Stimulated activated CD4-positive, alpha-beta T cell treated with anti-CD3 and anti-CD28 coated beads, TNF-alpha, amount 100 ng/mL, for 1 hour (primary cell): ENCODE measurements at places on chromosomes 4 and X.
A peak's percentile ranks its signal among the peaks of the same experiment; 100 is the strongest.

- no peak for DNase-seq
These were observed 95.6 kb downstream of the MAPK10 start for GRCh38 chr4:86264241-86264640.

GRCh38 chr4:133866328-133866699 lies 335.3 kb downstream of the PABPC4L start:
- DNase-seq, result no peak

DNA sequence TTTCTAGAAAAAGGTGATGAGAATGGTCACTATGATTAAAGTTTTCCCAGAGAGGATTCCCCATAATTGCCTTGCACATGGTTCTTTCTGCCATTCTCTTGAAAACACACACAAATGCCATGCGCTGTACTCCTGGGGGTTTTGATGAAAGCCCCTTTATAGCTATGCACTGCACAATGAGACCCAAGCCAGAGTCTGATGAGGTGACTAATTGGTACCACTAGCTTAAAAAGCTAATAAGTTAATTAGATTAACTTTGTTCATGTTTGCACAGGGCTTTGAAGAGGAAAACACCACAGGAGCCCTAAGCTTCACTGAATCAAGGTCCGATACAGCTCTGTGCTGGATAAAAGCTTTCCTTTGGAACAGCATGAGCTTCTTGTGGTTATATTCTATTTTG lies 132.2 kb downstream of the NKX6-1 start:
- DNase-seq, result no peak

DNA sequence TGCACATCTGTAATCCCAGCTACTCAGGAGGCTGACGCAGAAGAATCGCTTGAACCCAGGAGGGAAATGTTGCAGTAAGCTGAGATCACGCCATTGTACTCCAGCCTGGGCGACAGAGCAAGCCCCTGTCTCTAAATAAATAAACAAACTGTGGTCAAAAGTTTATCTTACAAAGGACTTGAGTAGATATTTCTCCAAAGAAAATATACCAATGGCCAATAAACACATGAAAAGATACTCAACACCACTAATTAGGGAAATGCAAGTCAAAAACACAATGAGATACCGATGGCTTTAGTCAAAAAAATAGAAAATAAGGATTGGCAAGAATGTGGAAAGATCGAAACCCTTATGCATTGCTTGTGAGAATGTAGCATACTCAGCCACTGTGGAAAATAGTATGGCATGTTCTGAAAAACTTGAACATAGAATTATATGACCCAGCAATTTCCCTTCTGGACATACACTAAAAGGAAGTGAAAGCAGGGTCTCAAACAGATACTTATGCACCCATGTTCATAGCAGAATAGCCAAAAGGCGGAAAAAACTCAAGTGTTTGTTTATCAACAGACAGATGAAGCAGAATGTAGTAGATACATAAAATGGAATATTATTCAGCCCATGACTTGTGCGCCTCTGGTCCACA lies 2.0 kb upstream of the CFAP97 start:
- no peak for DNase-seq

- no peak for DNase-seq
These were observed 188.0 kb downstream of the STIM2 start for GRCh38 chr4:27048429-27049238.

- DNase-seq, result no peak
These were observed 113.4 kb downstream of the PACRGL start for GRCh38 chr4:20813700-20814099.

- DNase-seq, result no peak
These were observed 54.9 kb downstream of the UBQLN2 start for GRCh38 chrX:56618323-56618722.

- DNase-seq, result peak; percentile 19
These were observed 12.2 kb downstream of the SMPX start for GRCh38 chrX:21745756-21746155.

DNA sequence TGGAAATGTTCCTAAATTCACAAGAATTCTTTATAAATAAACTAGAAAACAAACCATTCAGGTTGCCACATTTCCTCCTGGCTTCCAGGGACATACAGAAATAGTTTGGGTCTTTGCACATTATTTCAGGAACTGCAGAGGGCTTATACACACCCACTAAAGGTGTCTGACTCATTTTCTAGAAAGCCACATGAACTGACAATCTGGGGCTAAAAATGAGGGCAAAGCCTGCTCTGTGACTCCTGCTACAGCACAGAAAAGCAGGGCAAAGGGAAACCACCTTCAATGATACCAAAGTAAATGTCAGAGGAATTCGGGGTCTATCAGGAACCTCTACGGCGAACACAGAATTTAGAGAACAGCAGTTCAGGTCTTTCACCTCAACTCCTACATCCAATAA lies 112.2 kb upstream of the MAP3K15 start:
- no peak for DNase-seq

GRCh38 chr4:56979421-56980072 lies 851 bp downstream of the POLR2B start:
- DNase-seq, result no peak

DNA sequence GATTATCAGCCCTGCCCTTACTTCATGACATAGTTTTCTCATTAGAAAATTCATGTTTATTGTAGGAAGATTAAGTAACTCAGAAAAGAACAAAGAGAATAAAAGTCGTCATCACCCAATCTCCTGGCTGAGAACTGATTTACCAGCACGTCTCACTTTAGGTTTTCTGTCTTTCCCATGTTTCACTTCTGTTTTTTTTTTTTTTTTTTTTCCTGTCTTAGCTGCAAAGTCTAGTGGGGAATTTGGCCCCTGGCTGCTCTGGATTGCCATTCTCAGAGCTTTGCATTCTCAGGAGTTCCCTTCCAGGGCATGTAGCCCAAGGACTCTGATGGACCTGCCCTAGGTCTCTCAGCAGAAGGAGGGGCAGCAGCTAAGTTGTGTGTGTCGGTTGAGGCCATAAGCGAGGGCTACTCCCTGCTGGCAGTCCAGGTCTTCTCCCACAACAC lies 57.8 kb downstream of the TMEM131L start:
- DNase-seq, result no peak

DNA sequence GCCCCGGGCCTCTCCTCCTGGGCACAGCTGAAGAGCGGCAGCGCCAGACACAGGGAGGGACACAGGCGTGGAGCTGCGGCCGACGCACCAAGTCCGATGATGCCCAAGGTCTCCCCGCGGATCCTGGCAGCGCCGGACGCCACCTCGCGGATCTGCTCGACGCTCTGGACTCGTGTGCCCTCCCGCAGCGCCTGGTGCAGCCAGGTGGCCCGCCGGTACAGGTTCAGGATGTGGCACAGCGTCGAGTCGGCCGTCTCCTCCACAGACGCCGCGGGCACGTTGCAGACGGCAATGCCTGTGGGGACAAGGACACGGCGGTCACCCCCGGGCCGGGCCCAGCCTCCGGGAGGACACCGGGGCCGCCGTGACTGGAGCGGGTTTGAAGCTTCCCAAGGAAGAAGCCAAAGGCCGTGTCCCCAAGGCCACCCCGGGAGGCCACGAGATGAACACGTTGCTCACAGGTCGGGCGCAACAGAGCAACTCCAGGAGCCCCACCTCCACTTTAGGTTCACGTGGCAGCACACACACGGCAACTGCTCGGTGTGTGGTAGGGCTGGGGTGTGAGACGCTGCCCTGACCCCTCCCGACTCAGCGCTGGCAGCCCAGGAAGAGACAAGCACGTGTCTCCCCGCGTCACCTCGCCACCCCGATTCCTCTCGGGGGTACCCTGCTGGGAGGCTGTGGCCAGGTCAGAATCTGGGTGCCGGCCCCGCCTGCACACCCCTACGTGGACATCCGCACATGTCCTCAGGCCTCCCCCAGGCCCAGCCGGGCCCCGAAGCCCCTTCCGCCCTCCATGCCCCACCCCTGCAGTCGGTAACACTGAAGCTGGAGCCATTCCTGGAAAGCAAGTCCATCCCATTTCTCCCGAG lies 23.4 kb downstream of the CTBP1 start:
- DNase-seq, result no peak

DNA sequence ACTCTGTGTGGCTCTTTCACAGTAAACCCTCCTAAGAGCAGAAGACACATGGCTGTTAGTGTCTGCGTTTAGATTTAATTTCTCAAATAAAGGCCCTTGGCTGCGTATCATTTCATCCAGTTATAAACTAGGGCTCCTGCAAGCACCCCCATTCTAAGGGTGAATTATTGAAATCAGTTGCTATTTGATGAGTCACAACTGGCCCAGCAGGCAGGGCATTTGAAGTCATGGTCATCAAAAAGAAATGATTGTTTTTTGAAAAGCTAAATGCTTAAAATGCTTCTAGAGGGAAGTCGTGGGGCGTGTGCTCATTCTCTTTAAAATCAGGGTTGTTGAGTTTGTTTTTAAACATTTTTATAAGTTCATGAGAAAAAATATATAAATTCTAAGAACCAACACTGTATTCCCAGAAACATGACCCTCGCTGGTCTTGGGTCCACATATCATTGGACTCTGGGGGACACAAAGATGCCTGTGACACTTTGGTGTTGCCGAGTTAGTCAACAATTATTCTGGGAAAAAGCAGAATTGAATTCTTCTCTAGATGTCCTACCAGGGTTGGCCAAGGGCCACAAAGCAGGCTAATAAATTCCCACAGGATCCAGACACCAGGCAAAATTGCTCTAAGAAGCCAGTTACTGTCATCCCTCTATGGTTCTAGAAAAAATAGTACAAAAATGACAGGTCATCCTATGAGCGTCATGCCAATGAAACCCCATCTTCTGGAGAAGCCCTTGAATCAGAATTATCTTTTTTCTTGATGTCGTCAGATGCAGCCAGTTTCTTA lies 99.5 kb upstream of the MYOZ2 start:
- no peak for DNase-seq

DNA sequence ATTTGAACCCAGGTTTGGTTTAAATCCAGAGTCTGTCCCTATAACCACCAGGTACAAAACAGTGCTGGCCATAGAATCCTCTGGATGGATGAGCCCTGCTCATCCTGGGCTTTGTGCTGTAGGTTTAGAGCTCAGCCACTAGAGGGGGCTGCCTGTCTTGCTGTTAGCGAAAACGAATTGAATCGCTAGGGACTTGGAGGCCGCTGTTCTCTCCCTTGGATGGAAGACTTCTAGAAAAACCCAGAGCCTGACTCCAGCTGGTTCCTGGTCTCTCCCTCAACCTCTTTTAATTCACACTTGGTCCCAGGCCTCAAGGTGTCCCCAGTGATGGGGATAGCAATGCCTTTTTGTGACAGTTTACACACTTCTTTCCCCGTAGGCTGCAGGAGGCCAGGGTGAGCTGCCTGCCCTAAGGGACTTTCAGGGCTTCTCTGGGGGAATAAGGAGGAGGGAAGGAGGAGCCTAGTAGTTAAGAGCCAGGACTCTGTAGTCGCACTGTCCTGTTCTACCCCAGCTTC lies 8.7 kb downstream of the RIPPLY1 start:
- DNase-seq, result no peak
